ENCODE measurements at places on chromosomes 12 and 14.

GRCh38 chr12:22974865-22975264 is 349.9 kb downstream of the ETNK1 start:
- no peak for DNase-seq

DNA sequence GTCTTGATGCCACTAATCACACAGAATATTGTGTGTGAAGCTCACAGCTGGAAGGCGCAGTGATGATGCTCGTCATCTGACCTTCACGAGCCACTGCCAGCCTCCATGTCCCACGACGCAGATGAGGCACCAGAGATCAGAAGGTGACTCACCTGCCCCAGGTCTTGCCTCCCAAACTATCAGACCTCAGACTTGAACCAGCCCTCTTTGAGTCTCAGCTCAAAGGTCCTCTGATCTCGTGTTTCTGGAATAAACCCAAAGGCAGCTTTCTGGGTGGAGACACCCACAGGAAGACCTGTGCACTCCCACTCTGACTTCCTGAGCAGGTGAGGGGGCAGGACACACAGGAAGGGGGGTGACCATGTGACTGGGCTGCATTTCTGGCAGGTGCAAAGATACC is 19.6 kb upstream of the CHGA start:
- no peak for DNase-seq

GRCh38 chr12:22115711-22116110 is 69.7 kb downstream of the CMAS start:
- DNase-seq, result no peak

- no peak for DNase-seq
These were observed 15.5 kb upstream of the ETV6 start for GRCh38 chr12:11633968-11634367.

DNA sequence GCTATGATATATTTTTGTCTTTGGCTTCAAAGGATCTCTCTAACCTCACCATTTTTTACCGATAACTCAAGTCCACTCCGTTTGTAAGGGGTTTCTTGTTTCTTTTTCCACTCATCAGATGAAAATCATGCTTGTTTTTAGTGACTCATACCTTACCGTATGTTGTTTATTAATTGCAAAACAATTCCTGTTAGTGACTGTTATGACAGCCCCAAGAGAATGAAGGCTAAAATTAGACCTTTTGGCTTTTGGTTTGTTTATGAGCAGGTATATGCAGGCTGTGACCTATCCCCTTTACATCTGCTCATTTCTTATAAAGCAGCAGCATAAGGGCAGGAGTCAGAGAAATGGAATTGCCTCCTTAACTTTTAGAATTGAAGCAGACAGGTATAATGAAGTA is 319.8 kb downstream of the CEP128 start:
- no peak for DNase-seq

All from lung (tissue), 17 donors.